ENCODE measurements at places on chromosomes 6 and 20. TPM values are rescaled to one million over a fixed set of nuclear protein-coding genes. Genes with fewer than 3 reads are reported as not detected.

The TOP1 gene
- 15.0 TPM for total RNA-seq

The NKX2-4 gene
- 3.8 TPM for total RNA-seq

The FLRT3 gene
- total RNA-seq = 0.23 TPM

GRCh38 chr6:69138148-69138547, 503.1 kb downstream of the ADGRB3 start:
- no peak for DNase-seq

The C20orf204 gene
- total RNA-seq = 1.1 TPM

- DNase-seq = no peak
Measured at GRCh38 chr6:122107256-122107852, 292.1 kb upstream of the HSF2 start.

DNA sequence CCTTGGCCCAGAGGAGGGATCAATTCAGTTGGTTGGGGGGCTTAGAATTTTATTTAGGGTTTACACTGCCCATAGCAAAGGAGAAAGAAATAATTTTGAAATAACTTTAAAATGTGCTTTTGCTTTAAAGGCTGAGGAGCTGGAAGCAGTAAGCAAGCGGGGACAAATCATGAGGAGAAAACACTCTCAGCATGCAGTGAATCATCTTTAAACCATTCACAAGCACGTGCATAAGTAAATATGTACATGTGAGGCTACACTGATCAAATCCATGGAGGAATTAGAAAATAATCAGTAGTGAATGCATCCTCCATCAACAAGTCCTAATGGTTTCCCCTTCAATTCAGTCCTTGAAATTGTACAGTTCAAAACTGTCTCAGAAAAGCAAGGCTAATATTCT, 181.0 kb downstream of the MTFR2 start:
- peak; percentile 17 for DNase-seq

- no peak for DNase-seq
Measured at GRCh38 chr6:40669343-40669742, 82.2 kb upstream of the LRFN2 start.

DNA sequence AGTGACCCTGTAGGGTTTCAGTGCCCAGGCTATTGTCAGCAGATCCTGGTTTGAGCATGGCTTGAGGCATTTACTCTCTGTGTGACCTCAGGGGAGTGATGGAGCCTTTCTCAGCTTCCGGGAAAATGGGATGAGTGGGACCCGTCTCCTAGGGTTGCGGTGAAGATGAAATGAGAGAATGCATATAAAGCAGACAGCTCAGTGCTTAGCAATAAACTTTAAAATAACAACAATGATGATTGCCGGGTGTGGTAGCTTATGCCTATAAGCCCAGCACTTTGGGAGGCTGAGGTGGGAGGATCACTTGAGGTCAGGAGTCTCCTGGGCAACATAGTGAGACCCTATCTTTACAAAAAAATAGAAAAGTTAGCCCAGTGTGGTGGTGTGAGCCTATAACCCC, 106.0 kb upstream of the MTHFD1L start:
- peak; percentile 52 for DNase-seq

DNA sequence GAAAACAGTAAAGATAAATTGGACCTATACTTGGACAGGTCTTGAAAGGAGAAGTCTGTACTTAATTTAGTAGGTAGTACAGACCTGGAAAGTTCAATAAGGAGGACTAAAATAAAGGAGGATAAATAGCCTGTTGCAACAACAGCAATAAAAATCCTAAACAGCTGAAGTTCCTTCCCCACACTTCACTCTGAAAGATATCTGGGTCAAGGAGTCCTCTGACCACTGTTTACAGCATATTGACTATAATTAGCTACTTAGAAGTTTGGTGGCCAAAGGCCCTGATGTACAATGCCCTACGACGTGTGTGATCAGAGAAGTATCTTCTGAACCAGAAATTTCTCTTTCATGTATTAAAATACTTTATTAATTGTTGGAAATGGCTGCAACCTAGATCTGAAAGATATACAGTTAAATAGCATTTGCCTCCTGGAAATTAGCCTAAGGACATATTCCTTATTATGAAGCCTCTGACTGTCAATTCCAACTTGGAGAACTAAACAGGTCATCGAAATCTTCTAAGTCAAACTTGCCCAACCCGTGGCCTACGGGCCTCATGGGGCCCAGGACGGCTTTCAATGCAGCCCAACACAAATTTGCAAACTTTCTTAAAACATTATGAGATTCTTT, 82.8 kb downstream of the KIF13A start:
- DNase-seq = no peak

- DNase-seq = no peak
Measured at GRCh38 chr6:101912311-101912710, 518.8 kb downstream of the GRIK2 start.

- peak; percentile 96 for DNase-seq
Measured at GRCh38 chr6:1325461-1326309, 13.8 kb downstream of the FOXQ1 start.

The PRL gene
- not detected for total RNA-seq

The SLC23A2 gene
- total RNA-seq = 6.2 TPM

GRCh38 chr6:123849406-123849805, 45.7 kb downstream of the NKAIN2 start:
- no peak for DNase-seq

- DNase-seq = peak; percentile 98
Measured at GRCh38 chr6:44041461-44042260, 85.6 kb downstream of the MRPL14 start.

- DNase-seq = no peak
Measured at GRCh38 chr6:71287926-71288227, 734 bp upstream of the OGFRL1 start.

DNA sequence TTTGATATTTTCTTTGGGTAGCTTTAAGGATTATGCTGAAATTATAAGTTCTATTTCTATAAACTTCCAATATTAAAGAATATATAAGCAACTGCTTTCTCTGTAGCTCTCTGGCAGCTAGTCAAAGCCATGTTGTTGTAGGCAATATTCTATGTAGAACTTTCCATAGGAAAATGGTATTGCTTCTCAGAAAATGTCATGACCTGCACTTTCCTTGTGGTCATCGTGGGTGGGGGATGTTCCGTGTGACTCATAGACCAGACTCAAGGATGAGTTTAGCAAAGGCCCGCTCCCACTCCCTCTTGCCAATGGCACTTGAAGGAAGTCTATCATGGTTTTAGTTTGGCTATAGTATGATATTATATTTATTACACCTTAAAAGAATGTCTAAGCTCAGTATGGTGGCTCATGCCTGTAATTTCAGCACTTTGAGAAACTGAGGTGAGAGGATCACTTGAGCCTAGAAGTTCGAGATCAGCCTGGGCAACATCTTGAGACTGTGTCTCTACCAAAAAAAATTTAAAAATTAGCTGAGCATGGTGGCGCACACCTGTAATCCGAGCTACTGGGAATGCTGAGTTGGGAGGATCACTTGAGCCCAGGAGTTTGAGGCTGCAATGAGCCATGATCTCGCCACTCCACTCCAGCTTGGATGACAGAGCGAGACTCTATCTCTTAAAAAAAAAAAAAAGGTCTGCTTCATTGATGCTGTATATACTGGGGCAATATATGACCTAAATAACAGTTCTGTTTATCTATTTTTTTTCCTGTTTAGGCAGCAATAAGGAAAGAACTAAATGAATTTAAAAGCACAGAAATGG, 36.6 kb upstream of the LTV1 start:
- DNase-seq = peak; percentile 80

GRCh38 chr6:106525107-106525881, 104.0 kb downstream of the RTN4IP1 start:
- DNase-seq = peak; percentile 30

The HTR1E gene
- total RNA-seq = not detected

DNA sequence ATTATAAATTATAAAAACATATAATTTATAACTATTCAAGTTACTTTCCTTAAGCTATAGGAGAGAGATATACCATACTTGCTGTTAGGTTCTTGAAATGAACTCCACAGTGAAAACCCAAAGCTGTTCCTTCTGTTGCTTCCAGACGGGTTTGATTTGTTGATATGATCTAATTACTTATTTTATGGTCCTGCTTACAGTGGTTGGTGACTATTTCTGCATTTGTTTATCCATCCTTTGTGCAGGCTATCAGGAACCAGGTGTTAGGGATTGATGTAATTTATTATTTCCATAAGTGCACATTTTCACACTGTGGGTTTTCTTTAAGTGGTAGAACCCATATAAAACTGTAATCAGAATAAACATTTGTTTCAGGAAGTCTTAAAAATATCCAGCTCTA, 167.1 kb downstream of the KIF6 start:
- no peak for DNase-seq

- no peak for DNase-seq
Measured at GRCh38 chr20:36091561-36092397, 62.8 kb upstream of the EPB41L1 start.

GRCh38 chr20:46712056-46712636, 2.7 kb downstream of the SLC2A10 start:
- DNase-seq = no peak

The TUBB2B gene
- 104 TPM for total RNA-seq

The ASIP gene
- total RNA-seq = not detected

DNA sequence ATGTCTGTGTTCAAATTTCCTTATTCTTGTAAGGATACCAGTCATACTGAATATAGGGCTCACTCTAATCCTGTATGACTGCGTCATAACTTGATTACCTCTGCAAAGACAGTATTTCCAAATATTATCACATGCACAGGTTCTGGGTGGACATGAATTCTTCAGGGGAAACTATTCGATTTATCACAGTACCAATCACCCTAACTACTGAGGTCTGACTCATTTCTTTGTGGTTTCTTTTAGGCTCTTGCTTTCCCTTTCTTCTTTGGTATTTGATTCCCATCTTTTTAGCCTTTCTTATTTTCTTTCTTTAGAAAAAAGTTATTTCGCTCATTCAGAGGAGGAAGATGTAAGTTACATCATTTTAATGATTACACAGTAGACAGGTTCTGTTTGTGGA, 40.3 kb upstream of the TBX18 start:
- DNase-seq = peak; percentile 30

- peak; percentile 76 for DNase-seq
Measured at GRCh38 chr6:100296810-100297544, 167.7 kb downstream of the SIM1 start.

- no peak for DNase-seq
Measured at GRCh38 chr20:10423735-10424134, 10.3 kb downstream of the MKKS start.

- no peak for DNase-seq
Measured at GRCh38 chr6:87408721-87409155, 966 bp downstream of the CFAP206 start.

DNA sequence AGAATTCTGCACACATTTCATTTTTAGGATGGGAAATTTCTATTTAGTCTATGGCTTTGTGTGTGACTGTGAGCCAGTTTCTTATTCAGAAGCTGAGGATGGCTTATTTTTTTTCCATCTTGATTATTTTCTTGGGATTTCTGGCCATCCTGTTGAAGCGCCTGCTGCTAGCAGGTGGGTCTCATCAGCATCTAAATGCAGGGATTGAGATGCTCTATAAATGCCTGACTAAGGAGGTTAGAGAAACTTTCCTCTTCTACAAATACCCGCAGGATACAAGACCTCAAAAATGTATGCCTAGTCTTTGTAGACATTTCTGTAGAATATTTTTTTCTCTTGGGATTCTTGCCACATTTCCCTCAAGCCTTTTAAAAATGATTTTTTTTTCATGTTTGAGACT, 138.0 kb upstream of the CCN2 start:
- no peak for DNase-seq

The MYMX gene
- not detected for total RNA-seq

DNA sequence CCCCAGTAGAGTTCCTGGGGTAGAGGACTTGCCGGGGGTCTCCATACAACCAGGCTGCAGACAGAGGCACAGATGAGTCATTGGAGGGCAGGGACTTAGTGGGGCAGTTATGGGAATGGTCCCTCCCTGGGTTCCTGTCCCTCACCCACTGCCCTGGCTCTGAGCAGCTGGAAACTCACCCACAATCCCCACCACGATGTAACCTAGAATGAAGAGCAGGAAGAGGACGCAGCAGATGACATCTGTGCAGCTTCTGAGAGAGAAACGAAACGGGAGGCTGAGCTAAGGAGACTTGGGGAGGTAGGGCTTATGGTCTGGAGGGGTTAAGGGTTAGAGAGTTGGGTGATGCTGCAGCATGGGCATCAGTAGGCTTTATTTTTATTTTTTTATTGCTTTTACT, 2.9 kb downstream of the SLC44A4 start:
- DNase-seq = no peak

The CST11 gene
- total RNA-seq = not detected

The CLPSL1 gene
- total RNA-seq = not detected

DNA sequence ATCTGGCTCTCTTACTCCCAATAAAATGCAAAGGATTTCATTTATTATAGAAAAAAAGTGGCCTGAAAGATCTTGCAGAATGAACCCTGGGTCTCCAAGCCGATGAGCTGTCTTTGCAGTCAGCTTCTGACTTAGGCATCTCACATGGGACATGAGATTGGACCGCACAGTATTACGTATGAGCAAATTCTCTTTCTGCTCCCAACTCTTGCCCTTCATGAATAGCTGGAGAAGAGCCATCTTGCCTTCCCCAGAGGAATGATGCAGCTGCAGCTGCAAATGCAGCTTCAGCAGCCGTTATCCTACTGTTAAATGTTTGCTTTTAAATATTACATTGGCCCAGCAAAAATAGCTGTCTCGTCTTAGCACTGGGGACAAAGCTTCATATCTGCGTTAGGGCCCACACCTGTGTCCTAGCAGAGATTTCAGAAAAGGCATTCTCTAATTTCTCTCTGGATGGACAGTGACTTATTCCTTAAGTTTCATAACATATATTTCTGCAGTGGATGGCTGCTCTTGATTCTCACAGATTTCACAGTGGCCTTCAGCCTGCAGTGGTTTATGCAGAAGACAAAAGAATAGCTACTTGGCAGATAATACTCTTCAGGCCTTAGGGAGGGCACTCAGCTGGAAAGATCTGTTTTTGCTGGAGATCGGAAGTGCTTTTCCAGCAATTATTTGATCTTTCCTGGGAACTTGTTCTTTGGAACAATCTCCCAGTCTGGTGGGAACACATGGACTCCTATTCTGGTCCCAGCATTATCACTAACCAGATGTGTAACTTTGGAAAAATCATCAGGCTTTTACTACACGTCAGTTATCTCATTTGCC, 129.2 kb downstream of the FYN start:
- DNase-seq = no peak

DNA sequence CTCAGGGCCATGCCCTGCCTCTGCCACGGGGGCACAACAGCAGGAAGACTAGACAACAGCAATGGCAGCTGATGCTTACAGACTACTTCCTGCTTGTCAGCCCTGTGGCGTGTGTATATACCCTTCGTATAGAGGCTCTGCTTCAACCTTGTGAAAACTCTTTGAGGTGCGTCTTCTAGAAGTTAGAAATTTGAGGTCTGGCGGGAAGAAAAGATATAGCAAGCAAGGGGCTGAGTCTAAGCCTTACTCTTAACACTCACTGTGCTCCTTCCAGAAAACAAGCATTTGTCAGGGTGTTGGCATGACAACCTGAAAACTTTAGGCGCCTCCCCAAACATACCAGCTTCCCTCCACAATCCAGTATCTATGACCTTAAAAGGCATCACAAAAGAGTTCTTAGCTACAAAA, 33.3 kb downstream of the JPH2 start:
- no peak for DNase-seq
